EL (cell line): ENCODE measurements at places on chromosomes 3 and 15.
A peak's percentile ranks its signal among the peaks of the same experiment; 100 is the strongest.

GRCh38 chr3:145191543-145191942, 969.4 kb downstream of the PLOD2 start:
- DNase-seq: no peak

GRCh38 chr3:12287727-12288181, 1.1 kb upstream of the PPARG start:
- DNase-seq: peak; percentile 37

GRCh38 chr15:45378149-45378912, at the start of gene GATM:
GATM (minus strand) TSS chr15:45378544; CDS start chr15:45378453, 91 bp downstream.
- DNase-seq: peak; percentile 86

DNA sequence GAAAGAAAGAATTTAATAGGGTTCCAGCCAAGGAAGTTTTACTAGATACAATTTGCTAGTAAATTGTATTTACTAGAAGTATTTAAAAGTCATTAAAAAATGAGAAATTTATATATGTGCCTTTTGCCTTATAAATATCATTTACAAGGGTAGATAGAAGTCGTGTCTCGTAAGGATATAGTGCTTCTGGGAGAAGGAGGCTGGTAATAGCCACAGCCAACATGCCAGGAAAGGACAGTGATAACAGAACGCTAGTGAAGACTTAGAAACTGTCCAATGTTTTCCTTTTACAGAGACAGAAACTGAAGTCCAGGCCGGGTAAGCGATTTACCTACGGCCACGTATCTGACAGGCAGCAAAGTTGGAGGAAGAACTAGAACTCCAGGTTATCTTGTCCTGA, 113.5 kb upstream of the LRRN1 start:
- no peak for DNase-seq

GRCh38 chr15:31265871-31266711, 60.5 kb upstream of the KLF13 start:
- no peak for DNase-seq

DNA sequence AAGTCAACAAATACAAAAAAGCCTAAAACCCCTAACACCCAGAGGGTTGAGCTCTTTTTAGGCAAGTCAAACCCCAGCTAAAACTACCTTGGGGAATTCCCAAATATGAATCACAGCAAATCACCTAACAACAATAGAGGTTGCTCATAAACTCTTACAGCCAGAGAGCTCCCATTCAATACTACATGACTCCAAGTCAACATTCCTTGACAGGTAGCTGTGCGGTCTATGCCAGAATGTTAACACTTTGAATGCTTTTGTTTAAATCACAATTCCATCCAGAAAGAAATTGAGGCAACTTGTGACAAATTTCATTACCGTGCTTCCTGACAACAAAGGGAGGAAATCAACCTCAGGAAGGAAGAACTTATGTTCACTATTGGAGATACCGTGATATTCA, 7.5 kb upstream of the UACA start:
- no peak for DNase-seq

DNA sequence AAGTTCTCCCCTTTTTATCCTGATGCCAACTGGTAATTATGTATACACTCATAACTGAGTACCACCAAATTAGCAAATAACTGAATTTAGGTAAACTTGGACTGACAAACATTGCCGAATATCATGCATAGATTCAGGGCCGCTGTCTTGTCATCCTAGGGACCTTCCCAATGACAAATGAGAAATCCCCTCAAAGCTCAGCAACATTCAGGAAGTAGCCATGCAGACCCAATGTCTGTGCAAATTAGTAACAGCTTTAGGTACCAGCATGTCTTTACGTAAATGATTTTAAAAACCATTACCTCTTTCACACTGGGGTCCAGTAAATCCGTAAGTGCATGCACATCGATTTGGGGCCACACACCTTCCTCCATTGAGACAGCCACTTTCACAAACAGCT, 49.5 kb downstream of the FBN1 start:
- no peak for DNase-seq

DNA sequence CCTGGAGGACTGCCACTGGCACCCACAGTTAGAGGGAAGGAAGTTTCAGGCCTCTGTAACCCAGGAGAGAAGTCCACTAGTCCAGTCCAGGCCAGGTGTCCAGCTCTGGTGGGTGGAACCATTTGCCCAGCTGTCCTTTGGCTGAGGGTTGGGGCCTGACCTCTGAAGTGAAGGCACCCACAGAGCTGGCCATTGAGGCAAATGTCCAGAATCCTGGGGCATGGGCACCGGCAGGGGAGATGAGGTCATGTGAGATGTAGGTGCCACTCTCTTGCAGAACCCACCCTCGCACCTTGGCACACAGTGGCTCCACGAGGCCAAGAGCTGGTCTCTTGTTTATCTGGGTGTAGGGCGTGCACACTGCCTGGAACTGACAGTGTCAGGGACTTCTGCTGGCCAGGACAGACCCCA, 162.8 kb downstream of the SMAD6 start:
- DNase-seq: no peak

GRCh38 chr3:165994293-165994692, 157.1 kb upstream of the BCHE start:
- DNase-seq: no peak

GRCh38 chr3:178545337-178545736, 9.1 kb downstream of the KCNMB2 start:
- DNase-seq: no peak
